Spleen (tissue), 13 donors: ENCODE measurements at places on chromosomes 3 and 15. TPM values are rescaled to one million over a fixed set of nuclear protein-coding genes. Genes with fewer than 3 reads are reported as not detected.

GRCh38 chr3:44444437-44444836 is 33.0 kb downstream of the ZNF445 start:
- H3K4me1 ChIP-seq = peaks cover 17% of the 10 kb centered on the region
- H3K27me3 ChIP-seq = no peaks in the 10 kb centered on the region
- H3K27ac ChIP-seq = no peak overlapping the region
- no peak for DNase-seq

GRCh38 chr15:83978588-83978987 is 257.0 kb upstream of the GOLGA6L4 start:
- H3K36me3 ChIP-seq = no peaks in the 10 kb centered on the region
- no peak overlapping the region for H3K27ac ChIP-seq
- no peaks in the 10 kb centered on the region for H3K27me3 ChIP-seq
- H3K4me3 ChIP-seq = no peak overlapping the region
- no peaks in the 10 kb centered on the region for H3K4me1 ChIP-seq

GRCh38 chr15:81029414-81030300 is 28.9 kb downstream of the TLNRD1 start:
- no peak for DNase-seq
- H3K4me1 ChIP-seq = peaks cover 3% of the 10 kb centered on the region
- H3K27me3 ChIP-seq = no peaks in the 10 kb centered on the region
- H3K4me3 ChIP-seq = no peak overlapping the region
- H3K27ac ChIP-seq = no peak overlapping the region

GRCh38 chr3:143977341-143978262 is 6.0 kb downstream of the DIPK2A start:
- DNase-seq = no peak
- H3K27ac ChIP-seq = peak overlapping the region; percentile 39
- no peaks in the 10 kb centered on the region for H3K27me3 ChIP-seq
- no peak overlapping the region for H3K4me3 ChIP-seq
- H3K4me1 ChIP-seq = peaks cover 62% of the 10 kb centered on the region
- peaks cover 3% of the 10 kb centered on the region for H3K36me3 ChIP-seq

DNA sequence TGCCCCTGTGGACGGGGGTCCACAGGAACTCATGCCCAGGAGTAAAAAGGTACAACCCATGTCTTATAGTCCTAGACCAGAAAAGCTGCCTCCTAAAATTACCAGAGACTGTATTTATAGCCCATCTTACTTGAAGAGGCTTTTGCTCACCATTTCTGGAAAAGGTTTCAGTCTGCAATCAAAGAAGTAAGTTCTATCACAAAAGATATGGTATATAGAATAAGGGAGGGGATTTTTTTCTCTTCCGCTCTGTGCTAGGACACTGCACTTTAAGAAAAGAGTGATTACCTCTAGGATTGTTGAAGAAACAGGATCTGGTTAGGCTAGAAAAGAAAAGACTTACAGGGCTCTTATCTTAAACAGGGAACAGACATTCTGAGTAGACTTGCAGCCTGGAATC is 2.6 kb downstream of the SSUH2 start:
- H3K4me1 ChIP-seq = no peaks in the 10 kb centered on the region
- DNase-seq = no peak
- no peak overlapping the region for H3K27ac ChIP-seq
- H3K27me3 ChIP-seq = no peaks in the 10 kb centered on the region
- H3K4me3 ChIP-seq = no peak overlapping the region

VEPH1 gene
- 18.7 TPM for total RNA-seq

GPR27 gene
- total RNA-seq = 7.3 TPM

POTEB3 gene
- not detected for total RNA-seq
